ENCODE measurements at places on chromosomes 11 and 22.

GRCh38 chr11:59523541-59523940 lies 12.2 kb downstream of the OR4D9 start:
- DNase-seq, result no peak

- no peak for DNase-seq
These were observed 136.0 kb upstream of the SORL1-AS1 start for GRCh38 chr11:121588747-121589146.

- DNase-seq, result no peak
These were observed 10.1 kb downstream of the ACO2 start for GRCh38 chr22:41478891-41479521.

GRCh38 chr22:17237038-17237668 lies 17.9 kb upstream of the ADA2 start:
- DNase-seq, result no peak

DNA sequence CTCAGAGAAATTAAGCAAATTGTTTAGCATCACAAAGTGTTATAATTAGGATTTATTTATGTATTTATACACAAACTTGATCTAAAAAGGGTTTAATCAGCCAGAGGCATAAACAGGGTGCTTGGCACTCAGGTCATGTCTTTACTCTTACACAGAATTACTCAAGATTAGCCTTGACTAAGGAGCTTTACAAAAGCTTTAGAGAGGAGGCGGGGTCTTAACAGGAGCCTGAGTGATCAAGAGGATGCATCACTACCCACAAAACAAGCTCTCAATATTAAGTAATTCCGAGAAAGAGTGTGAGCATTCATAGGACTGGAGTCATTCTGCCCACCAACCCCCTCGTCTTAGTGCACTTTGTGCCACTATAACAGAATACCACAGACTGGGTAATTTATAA lies 103.0 kb downstream of the SPATA19 start:
- DNase-seq, result no peak

- DNase-seq, result no peak
These were observed 915.6 kb downstream of the TBC1D22A start for GRCh38 chr22:47678048-47678447.

GRCh38 chr11:92246630-92247029 lies 22.0 kb downstream of the FAT3 start:
- DNase-seq, result no peak

Measured in hematopoietic multipotent progenitor cell (in vitro differentiated cells).